Lung microvascular endothelial cell (primary cell): ENCODE measurements at places on chromosomes 12 and 14. TPM values are rescaled to one million over a fixed set of nuclear protein-coding genes. Genes with fewer than 3 reads are reported as not detected.

The INSM2 gene
- total RNA-seq: not detected in 2 replicates

The CHFR gene
- total RNA-seq: 31.4 and 35.7 TPM in 2 replicates

The PPP4R4 gene
- under 0.01 TPM in 1 of 2 replicates, not detected in the other for total RNA-seq

The RNF212B gene
- not detected in 2 replicates for total RNA-seq

The FKBP3 gene
- total RNA-seq: 19.8 and 20.0 TPM in 2 replicates

The USP44 gene
- 0.87 and 1.8 TPM in 2 replicates for total RNA-seq

The PSEN1 gene
- 30.1 and 38.5 TPM in 2 replicates for total RNA-seq

The IL26 gene
- total RNA-seq: not detected in 2 replicates

The ERBB3 gene
- under 0.01 and 0.22 TPM in 2 replicates for total RNA-seq

The ART4 gene
- 62.5 and 121 TPM in 2 replicates for total RNA-seq

The SNX6 gene
- 57.9 and 64.9 TPM in 2 replicates for total RNA-seq

The OTX2 gene
- not detected in 2 replicates for total RNA-seq

The TPH2 gene
- not detected in 2 replicates for total RNA-seq

The GPR162 gene
- 0.20 and 0.87 TPM in 2 replicates for total RNA-seq

The MPHOSPH9 gene
- 27.7 and 27.8 TPM in 2 replicates for total RNA-seq

The DICER1 gene
- 24.6 and 27.6 TPM in 2 replicates for total RNA-seq

The CAPZA3 gene
- not detected in 2 replicates for total RNA-seq

The KCNJ8 gene
- not detected in 2 replicates for total RNA-seq

The CCDC196 gene
- total RNA-seq: not detected in 2 replicates

The MYF6 gene
- total RNA-seq: not detected in 2 replicates

The GALNT8 gene
- under 0.01 and 0.20 TPM in 2 replicates for total RNA-seq

The NAA30 gene
- 11.9 and 12.6 TPM in 2 replicates for total RNA-seq

The GPR135 gene
- total RNA-seq: 0.22 and 0.40 TPM in 2 replicates

The KRT6A gene
- total RNA-seq: not detected in 2 replicates

The HOXC9 gene
- 0.22 TPM in 1 of 2 replicates, not detected in the other for total RNA-seq

The MORN3 gene
- total RNA-seq: under 0.01 and 0.44 TPM in 2 replicates

The PPP1R13B gene
- total RNA-seq: 8.5 and 14.7 TPM in 2 replicates

The C12orf50 gene
- total RNA-seq: not detected in 2 replicates

The PDE6H gene
- not detected in 2 replicates for total RNA-seq

The PIANP gene
- not detected in 2 replicates for total RNA-seq

The CFAP73 gene
- not detected in 2 replicates for total RNA-seq

The KLRD1 gene
- under 0.01 and 0.20 TPM in 2 replicates for total RNA-seq

The FAM186B gene
- under 0.01 and 0.22 TPM in 2 replicates for total RNA-seq

The DDN gene
- under 0.01 TPM in 1 of 2 replicates, not detected in the other for total RNA-seq

The KCNC2 gene
- total RNA-seq: not detected in 2 replicates

The GLIPR1L1 gene
- total RNA-seq: not detected in 2 replicates

The TSPAN19 gene
- under 0.01 and 0.20 TPM in 2 replicates for total RNA-seq

The LMNTD1 gene
- under 0.01 TPM in 1 of 2 replicates, not detected in the other for total RNA-seq

The GUCY2C gene
- total RNA-seq: not detected in 2 replicates

The ZC2HC1C gene
- total RNA-seq: 0.40 and 0.44 TPM in 2 replicates
